Caki2 (cell line): ENCODE measurements at places on chromosomes 12 and 14.

DNA sequence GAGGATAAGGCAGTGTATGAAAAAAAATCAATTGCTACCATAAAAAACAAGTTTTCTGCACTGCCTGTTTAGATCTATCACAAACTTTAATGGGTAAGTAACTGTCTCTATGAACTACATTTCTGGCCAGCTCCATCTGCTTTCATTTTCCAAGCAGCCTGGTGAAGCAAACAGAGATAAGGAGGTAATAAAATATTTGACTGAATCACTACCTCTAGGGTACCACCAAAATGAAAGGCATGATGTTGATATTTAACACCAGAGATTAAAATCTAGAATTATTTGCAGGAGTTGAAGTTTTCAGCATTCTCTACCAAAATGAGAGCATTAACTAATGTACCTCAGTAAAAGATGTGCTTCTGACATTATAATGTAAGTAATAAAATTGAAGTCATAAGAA lies 863.5 kb upstream of the MGAT4C start:
- no peak for DNase-seq

- DNase-seq, result no peak
Measured at GRCh38 chr12:23909551-23909950, 39.9 kb downstream of the SOX5 start.

DNA sequence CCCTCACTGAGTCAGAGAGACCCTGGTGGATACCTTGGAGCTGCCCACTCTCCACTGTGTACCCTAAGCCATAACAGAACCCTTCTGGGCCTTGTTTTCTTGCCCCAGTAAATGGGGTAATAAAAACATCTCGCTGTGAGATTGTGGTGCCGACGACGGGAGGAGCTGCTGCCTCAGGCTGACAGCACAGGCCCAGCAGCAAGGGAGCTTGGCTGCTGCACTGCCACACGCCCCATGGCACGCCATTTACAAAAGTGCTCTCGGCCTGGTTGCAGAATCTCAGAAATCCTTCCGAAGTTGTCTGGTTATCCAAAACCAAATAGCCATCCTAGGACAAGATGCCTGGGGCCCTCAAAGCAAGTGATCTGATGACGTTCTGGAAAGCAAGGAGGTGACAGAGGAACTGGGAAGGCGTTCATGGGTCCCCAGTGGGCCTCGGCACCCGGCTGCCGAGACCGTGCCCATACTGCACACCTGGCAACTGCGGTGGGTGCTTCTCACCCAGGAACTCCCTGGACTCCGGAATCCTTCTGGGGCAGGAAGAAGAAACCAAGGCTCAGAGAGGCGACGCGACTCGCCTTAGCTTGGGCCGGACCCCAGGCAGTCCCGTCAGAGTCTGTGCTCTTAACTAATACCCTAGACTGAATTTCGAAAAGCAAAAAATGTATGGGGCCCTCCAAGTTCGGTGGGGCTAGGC lies 26.7 kb downstream of the CHGA start:
- DNase-seq, result no peak

DNA sequence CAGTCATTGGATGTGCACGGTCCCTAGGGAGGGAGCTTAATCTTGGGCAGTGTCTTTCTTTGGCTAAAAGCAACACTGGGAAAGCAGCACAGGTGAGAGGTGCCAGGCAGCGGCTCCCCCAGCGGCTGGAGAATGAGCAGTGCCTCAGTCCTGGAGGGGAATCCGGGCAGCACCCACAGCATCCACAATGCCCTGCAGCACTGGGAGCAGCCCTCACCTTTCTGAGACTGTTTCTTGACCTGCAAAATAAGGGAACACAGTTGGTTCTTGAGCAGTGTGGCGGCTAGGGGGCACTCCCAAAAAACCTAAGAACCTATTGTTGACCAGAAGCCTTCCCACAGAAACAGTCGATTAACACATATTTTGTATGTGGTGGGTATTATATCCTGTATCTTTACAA lies 75.8 kb downstream of the SINHCAF start:
- no peak for DNase-seq

GRCh38 chr12:90999966-91000365 lies 4.8 kb downstream of the EPYC start:
- DNase-seq, result no peak

GRCh38 chr12:92722897-92723296 lies 20.1 kb downstream of the PLEKHG7 start:
- no peak for DNase-seq
